Immature natural killer cell (primary cell): ENCODE measurements at places on chromosomes 5 and 9. TPM values are rescaled to one million over a fixed set of nuclear protein-coding genes. Genes with fewer than 3 reads are reported as not detected.

SPAG8 gene
- polyA plus RNA-seq: not detected

PDE6A gene
- not detected for polyA plus RNA-seq

SARDH gene
- 0.08 TPM for polyA plus RNA-seq

UBLCP1 gene
- 68.7 TPM for polyA plus RNA-seq

RECK gene
- polyA plus RNA-seq: 14.4 TPM

PCDHGB1 gene
- polyA plus RNA-seq: not detected

FSTL4 gene
- polyA plus RNA-seq: not detected

CXCL14 gene
- polyA plus RNA-seq: not detected

GPR151 gene
- not detected for polyA plus RNA-seq

PCDHGB6 gene
- polyA plus RNA-seq: 0.38 TPM
